ENCODE measurements at places on chromosomes 1 and 21.

GRCh38 chr1:203453616-203454015 lies 22.0 kb upstream of the PRELP start:
- DNase-seq = no peak

DNA sequence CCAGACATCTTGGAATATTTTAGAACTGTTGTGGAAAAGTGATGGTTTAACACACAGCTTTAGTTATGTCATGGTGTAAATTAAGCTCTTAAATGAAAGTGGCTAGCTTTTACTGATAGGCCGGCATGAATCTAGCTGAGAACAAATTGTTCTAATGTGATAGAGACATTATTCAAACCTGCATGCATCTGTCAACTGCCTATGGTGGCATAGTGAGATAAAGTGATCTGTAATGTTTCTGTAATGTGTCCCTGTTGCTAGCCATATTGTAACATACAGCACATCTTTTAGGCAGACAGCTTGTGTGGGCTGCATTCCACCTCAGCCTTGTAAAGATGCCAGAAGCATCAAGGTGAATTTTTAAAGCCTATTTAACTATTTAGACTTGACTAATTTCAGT lies 16.0 kb downstream of the LRIG2 start:
- DNase-seq = no peak

GRCh38 chr1:151993084-151993733 lies 450 bp downstream of the S100A10 start:
- DNase-seq = no peak

DNA sequence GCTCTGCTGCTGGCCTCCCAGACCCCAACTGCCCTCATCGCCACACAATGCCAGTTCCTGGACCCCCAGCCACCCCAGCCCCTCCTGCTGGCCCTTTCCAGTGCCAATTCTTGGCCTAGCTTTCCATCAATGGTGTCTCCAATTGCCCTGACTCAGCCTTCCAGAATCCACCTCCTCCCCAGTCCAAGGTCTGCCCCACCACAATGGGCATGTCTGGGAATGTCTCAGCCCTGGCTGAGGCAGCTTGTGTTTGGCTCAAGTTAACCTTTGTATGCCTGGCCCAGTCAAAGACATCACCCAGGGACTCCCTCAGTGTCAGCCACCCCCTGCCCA lies 16.4 kb downstream of the ALDH4A1 start:
- DNase-seq = no peak

Measured in stimulated activated CD4-positive, alpha-beta T cell treated with anti-CD3 and anti-CD28 coated beads, Interleukin-1b, Interleukin-23, amount 100 ng/mL, for 1 hour (primary cell).